ENCODE measurements at places on chromosomes 3 and 15. TPM values are rescaled to one million over a fixed set of nuclear protein-coding genes. Genes with fewer than 3 reads are reported as not detected.

The IL5RA gene
- not detected for total RNA-seq

The GUCA1C gene
- not detected for total RNA-seq

The GOLGA6D gene
- total RNA-seq, result not detected

The GOLGA6L6 gene
- not detected for total RNA-seq

The IQCF5 gene
- not detected for total RNA-seq

The BTD gene
- total RNA-seq, result 28.3 TPM

The GJD2 gene
- not detected for total RNA-seq

The FHIT gene
- 1.2 TPM for total RNA-seq

The GOLGA8G gene
- total RNA-seq, result under 0.01 TPM

Measured in smooth muscle cell of the umbilical artery (primary cell).